ENCODE measurements at places on chromosomes 7 and 10.

DNA sequence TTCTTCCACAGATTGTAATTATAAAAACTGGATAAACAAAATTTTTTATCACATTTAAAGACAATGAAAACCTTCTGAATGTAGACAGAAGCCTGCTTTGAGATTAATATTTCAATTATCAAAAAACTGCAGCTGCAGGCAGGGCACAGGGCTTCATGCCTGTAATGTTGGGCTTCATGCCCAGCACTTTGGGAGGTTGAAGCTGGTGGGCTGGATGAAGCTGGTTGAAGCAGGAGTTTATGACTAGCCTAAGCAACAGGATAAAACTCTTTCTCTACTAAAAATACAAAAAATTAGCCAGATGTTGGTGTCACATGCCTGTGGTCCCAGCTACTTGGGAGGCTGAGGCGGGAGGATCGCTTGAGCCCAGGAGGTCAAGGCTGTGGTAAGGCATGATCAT, 41.2 kb downstream of the PDZD8 start:
- DNase-seq, result no peak

DNA sequence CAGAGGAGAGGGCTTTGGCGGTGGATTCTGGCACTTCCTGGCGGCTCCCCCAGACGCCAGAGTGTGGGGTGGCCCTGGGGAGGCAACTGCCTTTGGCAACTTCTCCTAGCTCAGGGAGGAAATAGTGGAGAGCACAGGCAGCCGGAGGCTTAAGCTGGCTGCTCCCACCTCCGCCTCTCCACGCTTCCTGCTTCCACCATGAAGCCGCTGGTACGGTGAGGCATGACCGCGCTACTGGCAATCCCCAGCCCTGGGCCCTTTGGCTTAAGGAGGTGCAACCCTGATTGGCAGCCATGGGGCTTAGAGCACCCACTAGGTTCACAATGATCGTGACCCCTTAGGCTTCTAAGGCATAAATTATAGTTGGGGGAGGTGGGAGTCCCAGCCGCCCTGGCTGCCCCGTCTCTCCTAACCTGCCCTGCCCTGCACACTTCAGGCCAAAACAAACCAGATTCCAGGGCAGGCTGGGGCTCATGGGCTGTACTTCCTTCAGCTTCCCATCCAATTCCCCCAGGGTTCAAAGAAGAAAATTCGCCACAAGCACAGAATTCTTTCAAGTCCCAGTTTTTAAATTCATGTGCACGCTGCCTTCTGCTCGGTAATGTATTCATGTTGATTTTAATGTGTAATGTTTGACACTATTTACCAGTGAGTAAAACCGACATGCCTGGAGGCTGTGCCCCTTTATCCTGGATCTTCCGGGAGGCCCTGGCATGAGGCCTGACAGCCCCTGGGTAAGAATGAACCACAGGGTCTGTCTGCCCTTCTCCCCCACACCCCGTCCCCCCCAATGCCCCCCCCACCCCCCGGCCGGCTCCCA, 90.7 kb upstream of the LRRC4 start:
- DNase-seq, result no peak

GRCh38 chr10:28714401-28715053, 37.2 kb downstream of the BAMBI start:
- DNase-seq, result no peak

DNA sequence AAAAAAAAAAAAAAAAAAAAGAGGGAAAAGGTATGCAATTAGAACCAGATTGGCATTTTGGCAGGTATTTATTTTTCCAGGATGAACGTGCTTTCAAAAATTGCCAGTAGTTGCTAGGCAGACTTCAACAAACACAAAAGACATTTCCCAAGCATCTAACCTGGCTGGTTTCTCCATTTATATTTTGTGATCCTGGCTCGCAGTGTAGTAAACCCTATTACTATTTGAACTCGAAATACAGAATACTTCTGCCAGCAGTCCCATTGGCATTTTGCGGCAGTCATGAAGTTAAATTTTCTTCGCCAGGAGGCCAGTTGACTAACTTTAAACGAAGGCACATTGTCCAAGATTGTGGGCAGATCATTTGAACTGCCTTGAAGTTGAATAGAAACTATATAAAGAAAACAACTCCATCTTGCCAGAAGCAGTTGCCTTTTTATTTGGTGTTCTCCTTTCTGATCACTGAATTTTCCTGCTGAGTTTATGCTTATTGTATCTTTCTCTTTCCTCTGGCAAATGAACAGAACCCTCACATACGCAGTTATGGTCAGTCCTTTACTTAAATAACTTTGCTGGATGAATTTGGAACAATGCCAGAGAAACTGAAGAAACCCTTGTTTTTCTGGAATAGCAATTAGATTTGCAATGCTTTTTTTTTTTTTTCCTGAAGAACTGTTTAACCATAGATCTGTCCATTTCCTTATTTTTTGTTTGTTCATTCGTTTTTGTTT, 132.9 kb downstream of the BICC1 start:
- no peak for DNase-seq

DNA sequence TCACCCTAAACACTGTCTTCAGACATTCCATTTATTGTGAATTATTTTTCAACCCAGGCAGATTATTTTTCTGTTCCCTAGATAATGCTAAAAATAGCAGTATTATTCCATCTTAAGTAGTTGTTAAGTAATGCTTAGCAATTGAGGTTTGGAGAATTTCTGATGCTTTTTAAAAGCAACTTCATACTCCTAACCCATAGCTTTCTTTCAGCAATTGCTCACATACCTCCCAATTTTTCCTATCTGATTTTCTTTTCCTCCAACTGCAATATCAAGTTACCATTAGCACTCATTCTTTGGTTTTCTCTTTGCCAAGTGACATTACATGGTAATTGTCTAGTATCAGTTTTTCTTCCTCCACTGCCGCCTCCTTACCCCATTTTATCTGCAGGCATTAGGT, 104.7 kb downstream of the GPR85 start:
- no peak for DNase-seq

GRCh38 chr7:74466196-74466813, 12.6 kb downstream of the GTF2IRD1 start:
- DNase-seq, result no peak

DNA sequence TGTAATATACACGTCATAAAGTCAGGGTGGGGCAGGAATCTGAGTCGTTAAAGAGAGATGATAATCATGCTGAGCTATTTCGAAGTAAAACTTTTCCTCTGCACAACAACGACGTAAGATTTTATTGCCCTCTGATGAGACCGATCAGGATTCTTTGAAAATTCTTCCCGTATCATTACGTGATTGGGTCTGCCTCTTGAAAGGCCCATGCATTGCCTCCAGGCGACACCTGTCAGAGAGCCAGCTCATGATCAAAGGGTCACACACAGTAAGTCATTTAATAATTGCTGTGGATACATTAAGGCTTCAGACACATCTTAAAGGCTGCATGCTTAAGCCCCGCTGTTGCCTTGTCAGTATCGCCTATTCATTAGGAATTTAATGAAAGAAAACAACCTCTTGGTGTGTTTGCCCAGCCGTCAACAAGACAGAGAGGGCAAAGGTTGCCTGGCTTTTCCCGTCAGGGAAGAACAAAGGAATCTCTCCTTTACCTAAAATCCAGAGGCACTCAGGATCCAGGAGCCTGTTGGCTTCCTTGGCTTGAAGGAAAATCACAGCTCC, 189.0 kb upstream of the SH2B2 start:
- DNase-seq, result no peak

GRCh38 chr10:7577579-7577978, 89.2 kb downstream of the ITIH5 start:
- no peak for DNase-seq

DNA sequence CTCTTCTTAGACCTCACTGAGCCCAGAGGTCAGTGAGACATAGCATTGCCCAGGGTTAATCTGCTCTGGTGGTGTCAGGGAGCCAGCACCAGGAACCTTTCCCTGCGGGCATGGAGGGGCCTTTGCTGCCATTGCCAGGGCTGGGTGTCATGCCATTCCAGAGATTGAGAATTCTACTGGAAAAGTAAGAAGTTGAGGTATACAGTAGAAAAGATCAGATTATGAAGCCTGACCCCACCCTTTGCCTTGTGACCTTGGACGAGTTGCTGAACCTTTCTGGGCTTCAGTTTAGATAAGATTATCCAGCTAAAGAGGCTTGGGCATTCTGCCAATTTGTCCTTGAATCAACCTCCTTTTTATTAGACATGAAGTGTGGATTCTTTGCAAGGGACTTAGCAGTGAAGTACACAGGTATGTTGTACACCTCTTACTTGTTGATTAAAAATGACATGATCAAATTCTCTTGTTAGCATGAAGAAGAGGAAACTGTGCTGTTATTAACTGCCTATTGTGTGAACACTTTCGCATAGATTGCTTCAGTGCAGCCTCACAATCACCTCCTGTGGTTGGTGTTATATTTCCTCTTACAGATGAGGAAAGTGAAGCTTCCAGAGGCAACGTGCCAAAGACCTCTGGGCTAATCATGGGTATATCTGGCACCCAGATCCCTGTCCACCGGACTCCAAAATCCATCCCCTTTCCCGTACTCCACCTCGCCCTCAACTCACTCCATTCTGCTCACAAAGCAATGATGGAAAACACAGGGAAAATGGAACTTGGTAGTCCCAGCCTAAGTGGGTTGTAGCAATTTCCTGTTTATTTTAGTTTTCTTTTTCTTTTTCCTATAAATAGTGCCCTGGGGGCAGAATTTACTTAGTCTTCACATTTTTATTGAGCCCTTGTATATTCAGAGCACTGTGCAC, 151.3 kb downstream of the CAMK1D start:
- no peak for DNase-seq

- DNase-seq, result no peak
Observed at GRCh38 chr7:111282626-111283025, 191.7 kb downstream of the LRRN3 start.

GRCh38 chr10:13272164-13272571, 27.7 kb downstream of the PHYH start:
- no peak for DNase-seq
